Colonic mucosa (tissue), 4 donors: ENCODE measurements at places on chromosomes 13 and 19. TPM values are rescaled to one million over a fixed set of nuclear protein-coding genes. Genes with fewer than 3 reads are reported as not detected.

DNA sequence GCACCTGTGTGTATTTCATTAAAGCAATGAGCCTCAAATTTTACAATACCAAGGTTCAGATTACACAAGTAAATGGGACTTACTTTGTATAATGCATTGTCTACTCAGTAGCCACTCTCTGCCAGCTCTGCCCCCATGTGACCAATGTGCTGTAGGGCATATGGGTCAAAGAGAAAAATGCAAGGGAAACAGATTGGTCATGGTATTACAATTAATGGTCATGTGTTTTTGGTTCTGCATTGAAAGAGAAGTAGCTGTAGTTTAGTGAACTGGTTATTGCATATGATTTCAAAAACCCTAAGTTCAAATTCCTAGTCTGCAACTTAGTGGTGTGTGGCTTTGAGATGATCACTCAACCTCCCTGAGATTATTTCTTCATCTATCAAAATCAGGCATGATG lies 545.4 kb downstream of the SUCLA2 start:
- DNase-seq, result no peak
- no peak overlapping the region for H3K4me3 ChIP-seq
- H3K27ac ChIP-seq, result no peak overlapping the region
- H3K27me3 ChIP-seq, result no peaks in the 10 kb centered on the region

Gene TMPRSS9
- not detected for total RNA-seq

DNA sequence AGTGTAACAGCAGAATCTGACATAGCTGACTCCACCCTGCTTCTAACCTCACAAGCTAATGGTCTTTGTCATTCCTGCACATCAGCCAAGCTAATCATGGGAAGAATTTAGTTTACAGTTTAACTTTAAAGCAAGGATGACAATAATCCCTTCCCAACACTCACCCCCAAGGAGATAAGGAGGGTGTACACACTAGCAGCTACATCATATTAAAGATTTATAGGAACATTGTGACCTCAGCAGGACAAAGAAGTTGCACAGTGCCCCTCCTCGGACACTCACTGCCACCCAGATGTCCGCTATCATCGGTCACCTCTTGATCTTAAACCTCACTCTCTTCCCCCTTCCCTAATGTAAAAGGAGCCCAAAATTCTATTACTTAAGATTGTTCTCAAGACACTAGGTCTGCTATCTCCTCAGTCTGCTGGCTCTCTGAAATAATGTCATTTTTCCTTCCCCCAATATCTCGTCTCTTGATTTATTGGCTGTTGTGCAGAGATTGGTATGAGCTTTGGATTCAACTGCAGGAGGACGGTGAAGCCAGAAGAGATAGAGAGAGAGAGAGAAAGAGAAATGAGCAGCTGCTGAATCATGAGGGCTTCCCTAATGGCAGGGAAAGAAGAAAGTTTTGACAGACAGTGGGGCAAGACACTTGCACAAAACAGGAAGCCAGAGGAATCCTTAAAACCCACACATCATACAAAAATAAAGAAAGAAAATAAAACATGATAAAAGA lies 17.5 kb upstream of the FFAR2 start:
- DNase-seq, result no peak
- no peaks in the 10 kb centered on the region for H3K27me3 ChIP-seq
- H3K4me1 ChIP-seq, result peaks cover 14% of the 10 kb centered on the region
- no peak overlapping the region for H3K4me3 ChIP-seq
- no peaks in the 10 kb centered on the region for H3K36me3 ChIP-seq

Gene TSKS
- total RNA-seq, result not detected

Gene PLIN5
- 2.0 TPM for total RNA-seq

Gene ZNF208
- total RNA-seq, result 0.62 TPM

GRCh38 chr19:45474606-45475521 lies 7.1 kb downstream of the FOSB start:
- H3K4me1 ChIP-seq, result peaks cover 10% of the 10 kb centered on the region
- no peak overlapping the region for H3K4me3 ChIP-seq
- H3K27me3 ChIP-seq, result no peaks in the 10 kb centered on the region
- no peaks in the 10 kb centered on the region for H3K36me3 ChIP-seq
- DNase-seq, result no peak
- no peak overlapping the region for H3K27ac ChIP-seq

GRCh38 chr13:22014469-22014868 lies 343.6 kb downstream of the FGF9 start:
- H3K27ac ChIP-seq, result no peak overlapping the region
- H3K4me3 ChIP-seq, result no peak overlapping the region
- DNase-seq, result no peak
- H3K4me1 ChIP-seq, result no peaks in the 10 kb centered on the region
- no peaks in the 10 kb centered on the region for H3K27me3 ChIP-seq
- no peaks in the 10 kb centered on the region for H3K36me3 ChIP-seq

GRCh38 chr13:98366959-98367358 lies 189.9 kb upstream of the RNF113B start:
- no peak for DNase-seq
- H3K4me1 ChIP-seq, result no peaks in the 10 kb centered on the region
- H3K27me3 ChIP-seq, result no peaks in the 10 kb centered on the region
- no peak overlapping the region for H3K27ac ChIP-seq
